Bronchial epithelial cell (primary cell): ENCODE measurements at places on chromosomes 1 and 21. TPM values are rescaled to one million over a fixed set of nuclear protein-coding genes. Genes with fewer than 3 reads are reported as not detected.
A peak's percentile ranks its signal among the peaks of the same experiment; 100 is the strongest.

GPR37L1 gene
- total RNA-seq: under 0.01 TPM in 1 of 2 replicates, not detected in the other

DISP1 gene
- total RNA-seq: 0.53 and 0.90 TPM in 2 replicates

TIE1 gene
- total RNA-seq: 0.53 TPM in 1 of 2 replicates, not detected in the other

TTLL7 gene
- 0.79 and 1.2 TPM in 2 replicates for total RNA-seq

DNA sequence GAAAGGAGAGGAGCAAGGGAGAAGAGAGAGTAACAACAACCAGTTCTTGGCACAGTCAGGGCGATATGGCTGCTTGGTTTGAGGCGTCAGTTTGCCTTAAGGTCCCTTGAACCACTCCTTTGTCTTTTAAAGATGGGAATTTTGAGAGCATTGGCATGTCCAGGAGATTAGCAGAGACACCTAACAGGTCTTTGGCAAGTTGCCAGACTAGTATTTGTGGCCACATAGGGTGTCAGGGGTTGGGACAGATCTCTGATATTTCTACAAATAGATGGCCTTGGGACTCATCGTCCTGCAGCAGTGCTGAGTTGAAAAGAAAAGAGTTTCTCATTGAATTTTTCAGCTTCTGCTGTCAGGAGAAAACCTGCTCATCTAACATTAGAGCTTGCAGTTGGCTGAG is 55.3 kb upstream of the KCND3 start:
- DNase-seq: no peak

- peak; percentile 40 for DNase-seq
Measured at GRCh38 chr1:112114540-112114939, 125.1 kb upstream of the KCND3 start.

DNA sequence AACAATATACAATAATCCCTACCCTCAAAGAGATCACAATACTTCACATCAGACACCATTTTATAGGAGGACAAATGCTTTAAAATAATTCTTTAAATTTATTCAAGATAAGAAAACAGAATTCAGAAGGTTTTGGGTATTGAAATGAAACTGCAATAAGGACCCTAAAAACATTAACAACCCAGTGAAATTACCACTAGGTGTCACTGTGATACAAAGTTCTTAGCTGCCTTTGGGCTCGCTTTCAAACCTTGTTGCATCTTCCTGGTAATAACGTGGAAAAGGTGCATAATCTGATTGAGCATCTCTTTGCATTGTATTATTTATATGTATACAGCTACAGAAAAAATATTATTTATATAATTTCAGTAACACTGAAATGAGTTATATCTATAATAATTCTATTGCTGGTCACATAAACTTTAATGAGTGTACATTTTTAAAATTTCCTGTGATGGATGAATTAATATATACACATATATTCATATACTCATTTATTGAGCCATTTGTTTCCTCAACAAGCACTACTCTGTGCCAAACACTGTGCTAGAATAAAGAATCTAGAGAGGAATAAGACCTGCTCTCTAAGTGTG is 185.2 kb downstream of the FAF1 start:
- DNase-seq: peak; percentile 65

DNA sequence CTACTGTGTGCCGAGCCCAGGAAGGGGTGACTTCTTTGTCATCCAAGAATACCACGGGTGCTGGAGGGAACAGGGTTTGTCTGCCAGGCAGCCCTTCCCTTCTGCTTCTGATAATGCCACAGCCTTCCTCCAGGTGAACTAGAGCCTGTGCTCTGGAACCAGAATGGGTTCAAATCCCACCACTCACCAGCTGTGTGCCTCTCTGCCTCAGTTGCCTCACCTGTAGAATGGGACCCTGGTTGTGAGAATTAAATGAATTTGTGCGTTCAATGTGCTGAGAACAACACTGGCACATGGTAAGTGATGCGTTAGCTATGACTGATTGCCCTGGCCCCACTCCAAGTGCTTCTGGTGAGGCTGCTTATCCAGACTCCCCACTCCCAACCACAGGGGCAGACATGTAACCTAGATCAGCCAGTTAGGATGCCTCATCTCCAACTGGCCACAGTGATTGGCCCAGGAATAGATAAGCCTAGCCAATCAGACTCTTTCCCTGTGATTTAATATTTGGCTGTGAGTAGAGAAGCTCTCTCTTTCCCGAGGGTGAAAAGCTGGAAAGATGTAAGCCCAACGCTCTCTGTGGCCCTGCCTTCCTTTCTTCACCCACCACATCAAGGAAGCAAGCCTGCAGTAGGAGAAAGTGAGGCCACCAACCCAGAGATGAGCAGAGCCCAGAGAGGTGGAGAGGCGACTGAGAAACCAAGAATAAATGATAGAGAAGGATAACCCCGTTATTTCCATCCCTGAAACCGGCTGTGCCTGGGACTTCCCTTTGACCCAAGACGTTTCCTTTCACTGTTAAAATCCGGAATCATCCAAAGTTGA is 20.8 kb upstream of the LAPTM5 start:
- peak; percentile 94 for DNase-seq

- no peak for DNase-seq
Measured at GRCh38 chr21:35663856-35664606, 396.3 kb downstream of the SETD4 start.

DNA sequence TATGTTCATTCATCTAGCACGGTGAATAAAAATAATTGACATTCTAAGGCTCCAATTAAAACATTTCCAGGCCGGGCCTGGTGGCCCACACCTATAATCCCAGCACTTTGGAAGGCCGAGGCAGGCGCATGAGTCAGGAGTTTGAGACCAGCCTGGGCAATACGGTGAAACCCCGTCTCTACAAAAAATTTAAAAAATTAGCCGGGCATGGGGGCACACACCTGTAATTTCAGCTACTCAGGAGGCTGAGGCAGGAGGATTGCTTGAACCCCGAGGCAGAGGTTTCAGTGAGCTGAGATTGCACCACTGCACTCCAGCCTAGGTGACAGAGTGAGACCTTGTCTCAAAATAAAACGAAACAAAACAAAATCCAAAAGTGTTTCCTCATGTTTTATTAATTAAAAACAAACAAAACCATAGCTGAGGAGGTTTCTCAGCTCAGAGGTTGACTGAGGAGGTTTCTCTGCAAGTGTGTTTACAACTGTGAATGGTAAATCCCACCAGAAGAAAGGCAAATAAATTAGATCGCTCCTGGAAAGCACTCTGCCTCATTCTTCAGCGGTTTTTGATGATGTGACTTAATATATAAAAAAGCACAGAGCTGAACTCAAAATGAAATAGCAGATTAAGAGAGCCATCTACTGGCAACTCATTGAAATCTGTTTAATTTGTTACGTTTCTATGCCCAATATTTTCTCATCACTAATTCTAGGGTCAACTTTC is 37.7 kb upstream of the ATG4C start:
- peak; percentile 59 for DNase-seq

GRCh38 chr1:233587196-233587595 is 26.7 kb upstream of the KCNK1 start:
- no peak for DNase-seq

GRCh38 chr1:23381233-23381885 is 11.7 kb upstream of the ZNF436 start:
- no peak for DNase-seq
